DMS153 (cell line): ENCODE measurements at places on chromosomes 5 and 9.

- no peak for DNase-seq
These were observed 585.5 kb downstream of the ISL1 start for GRCh38 chr5:51968756-51969155.

- DNase-seq: no peak
These were observed 197.7 kb upstream of the DAP start for GRCh38 chr5:10958728-10959127.

GRCh38 chr9:73081979-73082657 is 69.5 kb upstream of the ANXA1 start:
- no peak for DNase-seq

DNA sequence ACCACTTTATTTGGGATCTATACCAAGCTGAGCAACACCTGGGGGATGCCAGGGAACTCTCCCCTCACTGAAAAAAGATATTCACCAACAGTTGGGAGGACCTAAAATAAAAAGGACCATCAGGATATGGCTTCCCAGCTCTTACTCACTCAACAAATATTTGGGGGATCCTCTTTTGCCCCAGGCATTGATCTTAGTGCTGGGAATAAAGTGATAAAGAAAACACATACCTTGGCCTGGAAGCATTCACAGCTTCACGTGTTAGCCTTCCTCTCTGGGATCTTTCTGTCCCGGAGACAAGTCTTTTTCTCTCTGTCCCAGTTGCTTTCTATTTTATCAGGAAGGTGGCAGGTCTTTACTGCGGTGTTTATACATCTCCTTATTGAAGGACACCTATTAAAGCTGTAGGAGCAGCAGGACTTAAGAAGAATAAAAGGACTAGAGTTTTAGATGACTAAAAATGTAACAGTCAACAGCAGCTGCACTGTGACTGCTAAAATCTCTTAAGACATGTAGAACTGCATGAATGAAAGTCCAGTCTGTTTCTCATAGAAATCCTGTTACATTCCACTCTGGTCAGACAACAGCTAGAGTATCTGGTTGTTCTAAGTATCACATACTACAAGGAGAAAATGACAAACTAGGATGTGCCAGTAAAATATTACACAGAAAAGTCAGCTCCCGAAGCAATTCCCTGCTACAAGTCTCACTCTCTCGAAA is 90.0 kb upstream of the ITGA2 start:
- no peak for DNase-seq

GRCh38 chr5:95770830-95771708 is 39.9 kb downstream of the RHOBTB3 start:
- no peak for DNase-seq
